ENCODE measurements at places on chromosomes 1 and 21.

- DNase-seq: no peak
Measured at GRCh38 chr1:232414100-232414499, 215.8 kb downstream of the SIPA1L2 start.

DNA sequence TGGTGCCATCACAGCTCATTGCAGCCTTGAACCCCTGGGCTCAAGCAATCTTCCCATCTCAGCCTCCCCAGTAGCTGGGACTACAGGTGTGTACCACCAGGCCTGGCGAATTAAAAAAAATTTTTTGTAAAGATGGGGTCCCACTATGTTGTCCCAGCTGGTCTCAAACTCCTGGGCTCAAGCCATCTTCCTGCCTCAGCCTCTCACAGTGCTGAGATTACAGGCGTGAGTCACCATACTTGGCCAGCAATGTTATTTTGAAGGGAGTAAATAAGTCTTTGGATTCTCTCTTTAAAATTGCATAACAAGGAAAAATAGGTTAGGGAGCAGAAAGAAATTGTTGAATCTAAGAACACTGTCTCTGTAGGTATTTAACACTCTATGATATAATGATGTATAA lies 111.3 kb downstream of the RPS6KC1 start:
- DNase-seq: no peak

DNA sequence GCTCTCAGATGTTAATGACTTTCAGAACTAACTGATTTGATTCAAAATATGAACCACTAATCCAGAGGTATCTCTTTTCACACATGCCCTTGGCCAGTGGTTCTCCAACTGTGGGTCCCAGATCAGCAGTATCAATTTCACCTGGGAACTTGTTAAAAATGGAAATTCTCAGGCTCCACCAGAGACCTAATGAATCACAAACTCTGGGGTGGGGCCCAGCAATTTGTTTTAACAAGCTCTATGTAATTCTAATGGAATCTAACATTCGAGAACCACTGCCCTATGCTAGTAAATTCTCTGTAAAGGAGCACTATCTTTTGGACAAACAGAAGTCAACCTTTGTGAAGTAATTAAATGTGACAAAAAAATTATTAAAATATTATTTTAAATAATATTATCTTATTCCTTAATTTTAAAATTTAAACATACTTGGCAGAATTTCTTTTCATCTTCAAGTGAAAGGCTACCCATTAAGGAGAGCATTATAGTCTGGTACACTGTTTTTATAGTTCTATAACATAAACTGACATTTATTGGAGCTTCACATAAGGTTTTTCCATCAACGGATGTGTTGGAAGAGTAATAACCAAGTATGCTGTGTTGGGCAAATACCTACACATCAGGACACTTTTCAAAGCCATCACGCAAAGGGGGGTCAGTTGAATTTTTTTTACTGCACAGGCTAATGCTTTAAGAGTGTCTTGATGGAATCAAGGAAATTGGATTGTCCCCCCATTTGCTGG lies 130.4 kb downstream of the LHX4 start:
- no peak for DNase-seq

DNA sequence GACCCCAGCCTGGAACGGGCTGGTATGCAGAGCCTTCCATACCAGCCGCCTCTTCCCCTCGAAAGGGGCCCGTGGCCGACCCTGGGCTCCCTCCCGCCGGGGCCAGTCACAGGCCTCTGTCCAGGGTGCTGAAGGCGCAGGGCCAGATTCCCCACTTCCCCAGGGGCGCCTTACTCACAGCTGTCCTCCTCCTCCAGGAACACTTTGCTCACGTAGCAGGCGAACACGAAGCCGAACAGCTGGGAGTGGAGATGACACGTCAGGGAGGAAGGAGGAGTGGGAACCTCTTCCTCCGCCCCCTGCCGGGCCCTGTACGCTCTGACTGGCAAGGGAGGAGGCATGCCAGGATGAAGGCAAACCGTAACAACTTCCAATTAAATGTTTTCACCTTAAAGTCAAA lies 57.3 kb downstream of the NKAIN1 start:
- peak; percentile 82 for DNase-seq

DNA sequence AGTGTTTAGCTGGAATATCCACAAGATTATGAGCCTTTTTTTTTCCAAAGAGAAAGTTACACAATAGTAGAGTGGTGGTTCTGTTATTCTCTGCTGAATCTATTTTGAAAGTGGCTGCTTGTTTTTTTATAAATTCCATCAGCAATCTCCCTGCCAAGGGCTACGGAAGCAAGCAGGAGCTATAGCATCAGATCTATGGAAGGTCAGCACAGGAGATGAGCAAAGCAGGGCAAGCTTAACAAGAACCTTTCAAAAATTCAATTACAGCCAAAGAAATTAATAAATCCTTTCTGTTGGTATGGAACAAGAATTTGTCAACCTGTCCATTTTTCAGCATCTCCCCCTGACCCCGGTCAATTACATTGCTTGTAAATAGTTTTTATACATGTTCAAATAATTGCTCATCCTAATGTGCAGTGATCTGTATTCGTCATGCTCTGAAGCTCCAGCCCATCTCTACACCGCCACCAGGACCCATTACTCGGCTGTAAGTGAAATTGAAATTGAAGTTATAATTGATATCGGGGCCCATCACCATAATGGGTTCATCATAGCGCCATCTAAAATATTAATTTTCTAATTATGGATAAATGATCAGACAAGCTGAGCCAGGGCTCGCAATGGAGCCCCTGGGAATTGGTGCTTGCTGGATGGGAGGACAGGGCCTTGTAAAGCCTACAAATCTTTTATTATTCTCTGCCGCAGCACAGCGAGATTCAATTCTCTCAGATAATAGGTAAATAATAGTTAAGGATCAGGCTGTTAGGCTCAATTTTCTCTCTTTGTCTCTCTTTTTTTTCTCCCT lies 215.1 kb downstream of the ATG4C start:
- DNase-seq: no peak

DNA sequence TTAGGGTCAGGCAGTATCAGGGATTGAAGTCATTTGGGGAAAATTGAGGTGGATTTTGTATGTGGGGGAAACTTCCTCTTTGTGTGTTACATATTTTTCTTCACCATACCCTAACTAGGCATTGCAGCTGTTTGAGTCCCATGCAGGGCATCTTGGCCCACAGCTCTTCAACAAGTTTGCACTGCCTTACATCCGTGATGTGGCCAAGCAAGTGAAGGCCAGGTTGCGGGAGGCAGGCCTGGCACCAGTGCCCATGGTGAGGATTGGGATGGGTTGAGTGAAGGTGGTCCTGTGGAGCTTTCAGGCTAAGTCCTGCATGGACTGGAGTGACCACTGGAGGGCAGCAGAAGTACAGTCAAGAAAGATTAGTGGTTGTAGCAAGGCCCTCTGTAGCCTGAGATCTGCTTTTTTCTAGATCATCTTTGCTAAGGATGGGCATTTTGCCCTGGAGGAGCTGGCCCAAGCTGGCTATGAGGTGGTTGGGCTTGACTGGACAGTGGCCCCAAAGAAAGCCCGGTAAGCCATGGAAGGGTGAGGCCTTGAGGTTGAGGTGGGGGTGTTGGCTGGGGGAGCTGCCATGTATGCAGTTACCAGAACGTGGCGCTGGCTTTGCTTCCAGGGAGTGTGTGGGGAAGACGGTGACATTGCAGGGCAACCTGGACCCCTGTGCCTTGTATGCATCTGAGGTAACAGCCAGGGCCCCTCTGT lies 2.4 kb downstream of the UROD start:
- DNase-seq: peak; percentile 88

GRCh38 chr1:153572569-153573015 lies 6.9 kb upstream of the S100A2 start:
- peak; percentile 91 for DNase-seq

GRCh38 chr1:172976222-172977041 lies 74.3 kb downstream of the TNFSF18 start:
- DNase-seq: no peak

- no peak for DNase-seq
Measured at GRCh38 chr1:209302779-209303568, 280.5 kb upstream of the CAMK1G start.

- DNase-seq: peak; percentile 91
Measured at GRCh38 chr1:11925938-11926292, 312 bp downstream of the KIAA2013 start.

GRCh38 chr1:178739285-178740045 lies 14.4 kb downstream of the RALGPS2 start:
- DNase-seq: no peak

DNA sequence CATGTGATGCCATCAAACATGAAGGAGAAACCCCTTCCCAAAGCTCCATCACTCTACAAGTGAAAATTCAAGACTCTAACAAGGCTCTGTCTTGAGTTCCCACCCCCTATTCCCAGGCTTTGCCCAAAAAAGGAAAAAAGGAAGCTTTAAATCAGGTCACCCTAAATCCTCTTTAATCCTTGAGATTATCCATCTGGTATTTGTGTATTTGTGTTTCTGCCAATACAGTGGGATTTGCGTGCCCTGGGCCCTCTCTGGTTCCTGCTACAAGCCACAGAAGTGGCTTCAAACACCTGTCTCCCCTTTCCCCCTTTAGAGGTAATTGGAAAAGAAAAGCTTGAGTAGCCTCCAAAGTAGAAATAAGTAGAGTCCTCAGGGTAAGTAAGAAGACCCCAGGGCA lies 120.4 kb downstream of the EDEM3 start:
- DNase-seq: no peak

GRCh38 chr1:160618763-160619274 lies 28.0 kb downstream of the SLAMF1 start:
- DNase-seq: no peak

DNA sequence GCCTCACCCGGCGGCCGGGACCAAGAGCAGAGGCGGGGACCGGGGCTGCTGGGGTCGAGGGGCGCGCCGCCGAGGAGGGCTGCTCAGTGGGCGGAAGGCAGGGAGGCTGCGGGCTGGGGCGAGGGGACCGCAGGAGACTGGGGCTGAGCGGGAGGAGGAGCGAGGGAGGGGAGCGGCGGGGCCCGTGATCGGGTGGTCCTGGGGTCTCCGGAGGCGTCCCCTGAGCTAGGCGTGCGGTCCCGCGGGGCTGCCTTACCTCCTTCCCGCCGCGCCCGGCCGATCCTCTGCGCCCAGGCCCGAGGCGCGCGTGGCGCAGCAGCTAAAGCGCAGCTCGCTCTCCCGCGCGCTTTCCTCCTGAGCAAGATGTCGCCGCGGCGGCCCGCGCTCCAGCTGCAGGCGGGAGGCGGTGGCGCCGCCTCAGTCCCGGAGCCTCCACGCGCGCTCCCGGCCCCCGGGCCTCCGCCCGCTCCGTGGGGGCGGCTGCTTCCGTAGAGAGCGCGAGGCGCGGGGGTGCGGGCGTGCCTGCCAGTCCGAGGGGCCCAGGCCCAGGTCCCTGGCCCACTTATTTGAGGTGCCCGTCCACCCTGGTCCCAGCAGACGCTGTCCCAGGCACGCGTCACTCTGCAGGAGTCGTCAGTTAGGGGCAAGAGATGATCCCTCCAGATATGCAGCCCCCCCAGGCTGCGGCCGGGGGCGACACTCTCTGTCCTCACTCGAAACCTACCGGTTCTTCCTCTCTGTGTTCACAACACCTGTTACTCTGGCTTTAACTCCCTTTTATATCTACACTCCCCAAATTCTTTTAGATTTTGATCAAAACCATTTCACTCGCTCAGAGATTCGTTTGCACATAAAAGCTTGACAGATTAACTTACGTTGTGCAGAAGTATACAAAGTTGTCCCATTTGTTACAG lies at the start of gene CCSAP:
TSS of gene CCSAP (minus strand) at position 392 of the 914 bp plus-strand sequence. CDS start 582 bp downstream, outside the sequence.
- peak; percentile 93 for DNase-seq

DNA sequence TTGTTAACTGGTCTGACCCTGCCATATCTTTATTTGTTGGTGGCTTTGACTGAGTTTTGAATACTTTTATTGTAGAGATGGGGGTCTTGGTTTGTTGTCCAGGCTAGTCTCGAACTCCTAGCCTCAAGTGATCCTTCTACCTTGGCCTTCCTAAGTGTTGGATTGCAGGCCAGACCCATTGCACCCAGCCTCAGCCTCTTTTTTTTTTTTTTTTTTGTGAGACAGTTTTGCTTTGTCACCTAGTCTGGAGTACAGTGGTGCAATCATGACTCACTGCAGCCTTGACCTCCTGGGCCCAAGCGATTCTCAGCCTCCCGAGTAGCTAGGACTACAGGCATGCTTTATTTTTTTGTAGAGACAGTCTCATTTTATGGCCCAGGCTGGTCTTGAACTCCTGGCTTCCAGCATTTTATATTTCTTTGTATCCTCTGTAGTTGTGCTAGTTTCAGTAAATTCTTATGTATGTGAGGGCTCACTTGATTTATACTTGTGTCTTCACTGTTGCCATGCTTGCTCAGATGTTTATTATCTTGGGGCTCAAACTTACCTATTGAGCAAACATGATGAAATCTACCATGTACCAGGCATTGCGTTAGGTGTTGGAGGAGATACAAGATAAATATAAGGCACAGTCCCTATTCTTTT lies 24.1 kb downstream of the THRAP3 start:
- DNase-seq: no peak

DNA sequence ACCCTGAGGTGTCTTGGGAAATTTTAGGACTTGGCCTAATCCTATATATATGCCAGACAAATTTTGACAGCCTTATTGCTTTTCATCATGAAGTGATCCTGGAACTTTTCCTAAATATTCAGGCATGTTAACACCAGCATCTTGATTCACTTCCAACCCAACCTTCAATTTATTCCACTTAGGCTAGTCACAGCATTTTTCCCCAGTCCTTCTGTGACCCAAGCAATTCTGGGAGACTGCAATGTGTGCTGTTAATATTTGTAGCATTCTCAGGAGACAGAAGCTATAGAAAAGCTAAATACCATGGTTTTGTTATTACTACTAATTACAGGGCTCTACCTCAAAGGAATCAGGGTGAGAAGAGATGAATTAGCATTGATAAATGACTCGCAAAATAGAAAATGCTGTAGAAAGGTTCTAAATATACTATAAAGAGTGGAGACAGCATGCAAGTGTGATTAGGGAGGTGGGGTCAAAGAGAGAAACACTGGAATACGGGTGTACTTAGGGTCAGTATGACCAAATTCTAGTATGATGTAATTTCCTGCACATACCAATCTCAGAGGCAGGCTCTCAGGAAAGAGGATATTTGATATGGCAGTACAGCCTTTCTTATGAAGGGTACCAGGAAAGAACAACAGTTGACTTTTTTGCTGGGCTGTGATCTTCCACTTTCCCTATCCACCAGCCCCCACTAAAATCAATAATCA lies 29.1 kb downstream of the PRRX1 start:
- no peak for DNase-seq

GRCh38 chr21:35575280-35575915 lies 484.9 kb downstream of the SETD4 start:
- no peak for DNase-seq

DNA sequence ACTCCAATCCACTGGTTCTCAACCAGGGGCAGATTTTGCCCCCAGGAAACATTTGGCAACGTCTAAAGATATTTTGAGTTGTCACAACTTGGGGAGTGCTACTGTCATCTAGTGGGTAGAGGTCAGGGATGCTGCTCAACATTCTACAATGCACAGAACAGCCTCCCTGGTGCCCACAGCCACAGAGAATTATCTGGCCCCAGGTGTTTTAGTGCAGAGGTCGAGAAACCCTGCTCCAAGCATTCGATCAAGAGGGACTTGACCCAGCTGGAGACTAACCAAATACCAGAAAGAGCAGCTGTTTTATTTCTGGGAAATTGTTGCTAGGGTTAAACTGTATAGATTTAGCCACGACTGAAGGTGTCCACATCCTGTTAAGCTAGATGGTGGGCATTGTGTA lies 19.2 kb downstream of the CD247 start:
- no peak for DNase-seq

- no peak for DNase-seq
Measured at GRCh38 chr1:202644219-202645096, 65.8 kb downstream of the SYT2 start.

- no peak for DNase-seq
Measured at GRCh38 chr1:9149837-9150581, 21.1 kb upstream of the GPR157 start.

Measured in spleen (tissue), 13 donors.